ENCODE measurements at places on chromosomes 7 and 10.

- DNase-seq, result no peak
Observed at GRCh38 chr7:97772045-97772901, 40.4 kb downstream of the TAC1 start.

GRCh38 chr7:123143252-123144006 is 56.3 kb downstream of the SLC13A1 start:
- no peak for DNase-seq

GRCh38 chr10:130743751-130744271 is 567.7 kb downstream of the TCERG1L start:
- DNase-seq, result no peak

DNA sequence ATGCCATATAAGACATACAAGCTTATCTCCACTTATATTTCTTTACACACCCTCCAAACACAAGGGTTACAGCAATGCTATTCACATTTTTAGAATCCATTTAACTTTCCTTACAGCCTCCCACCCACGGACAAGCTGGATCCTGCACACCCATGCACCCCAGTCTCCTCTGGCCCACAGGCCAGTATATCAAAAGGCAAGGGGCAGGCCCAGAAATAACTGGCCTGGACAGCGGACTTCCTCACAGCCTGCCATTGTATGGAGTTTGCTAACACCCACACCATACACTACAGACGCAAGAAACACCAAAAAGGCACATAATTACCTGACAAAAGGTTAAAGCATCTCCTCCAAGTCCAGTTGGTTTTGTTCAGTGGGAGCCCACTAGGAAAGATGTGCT is 12.0 kb downstream of the HOXA4 start:
- no peak for DNase-seq

DNA sequence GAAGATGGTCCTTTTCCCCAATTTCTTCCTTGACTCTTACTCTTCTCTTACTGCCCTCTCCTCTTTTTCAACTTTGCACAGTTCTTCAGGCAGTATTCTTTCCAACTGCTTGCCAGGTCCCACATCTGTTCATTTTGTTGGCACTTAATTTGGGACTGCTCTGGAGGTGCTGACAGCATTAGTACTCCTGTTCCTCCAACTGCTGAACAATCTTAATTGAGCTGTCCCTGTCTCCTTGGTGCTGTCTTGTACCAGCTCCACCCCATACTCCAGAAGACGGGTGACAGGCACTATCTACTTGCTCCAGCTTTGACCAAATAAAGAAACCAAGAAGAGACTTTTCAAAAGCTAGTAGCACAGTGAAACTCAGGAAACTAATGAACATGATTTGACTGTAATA is 160.0 kb downstream of the PDE1C start:
- no peak for DNase-seq

GRCh38 chr10:62830679-62831078 is 14.5 kb upstream of the EGR2 start:
- DNase-seq, result no peak

- no peak for DNase-seq
Observed at GRCh38 chr10:54776622-54777021, 24.4 kb downstream of the PCDH15 start.

DNA sequence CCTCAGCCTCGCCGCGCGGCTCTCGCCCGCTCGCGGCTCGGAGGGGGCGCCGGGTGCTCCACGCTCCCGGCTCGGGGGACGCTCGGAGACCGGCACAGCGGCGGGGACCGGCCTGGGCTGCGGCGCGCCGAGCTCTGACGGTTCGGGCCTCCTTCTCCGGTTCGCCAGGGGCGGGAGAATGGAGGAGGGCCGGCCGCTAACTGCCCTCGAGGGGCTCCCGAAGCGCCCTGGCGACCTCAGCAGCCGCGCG is 232 bp upstream of the GRID1 start:
- no peak for DNase-seq

DNA sequence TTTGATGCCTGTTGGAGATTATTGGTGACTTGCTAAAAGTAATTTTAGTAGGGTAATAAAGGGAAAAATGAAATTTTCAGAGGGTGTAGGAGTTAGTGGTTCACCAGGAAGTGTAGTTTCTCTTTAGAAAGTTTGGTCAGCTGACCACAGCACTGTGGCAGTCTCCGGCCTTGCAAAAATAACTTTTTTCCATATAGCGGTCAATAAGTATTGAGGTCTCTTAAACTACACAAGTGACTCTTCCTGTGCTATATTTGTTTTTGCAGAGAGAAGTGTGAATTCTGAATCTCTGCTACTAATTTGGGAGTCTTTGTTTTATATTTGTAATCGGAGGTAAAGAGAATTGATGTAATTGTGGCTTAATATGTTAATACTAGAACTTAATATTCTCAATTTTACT is 24.3 kb downstream of the PTPN12 start:
- DNase-seq, result no peak

- DNase-seq, result no peak
Observed at GRCh38 chr10:56231436-56231835, 129.6 kb downstream of the ZWINT start.

- no peak for DNase-seq
Observed at GRCh38 chr10:115921795-115922194, 351.2 kb downstream of the GFRA1 start.

- peak; percentile 69 for DNase-seq
Observed at GRCh38 chr10:4283846-4284610, 499.0 kb upstream of the KLF6 start.

GRCh38 chr10:61028861-61029361 is 84.9 kb upstream of the RHOBTB1 start:
- no peak for DNase-seq

DNA sequence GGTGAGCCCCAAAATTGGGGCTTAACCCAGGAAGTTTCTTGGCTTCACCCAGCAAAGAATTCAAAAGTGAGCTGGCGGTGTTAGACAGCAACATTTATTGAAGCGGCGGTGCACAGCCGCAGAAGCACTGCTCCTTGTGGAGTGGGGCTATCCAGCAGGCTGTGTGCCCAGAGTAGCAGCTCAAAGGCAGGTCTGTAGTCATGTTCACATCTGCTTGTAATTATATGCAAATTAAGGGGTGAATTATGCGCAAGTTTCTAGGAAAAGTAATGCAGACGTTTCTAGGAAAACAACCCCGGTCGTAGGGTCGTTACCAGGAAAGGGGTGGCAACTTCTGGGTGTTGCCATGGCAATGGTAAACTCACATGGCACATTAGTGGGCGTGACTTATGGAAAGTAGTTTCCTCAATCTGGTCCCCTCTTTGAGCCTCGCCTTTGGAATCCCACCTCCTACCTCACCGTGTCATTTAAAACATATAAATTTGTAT is 13.7 kb upstream of the KBTBD2 start:
- no peak for DNase-seq

DNA sequence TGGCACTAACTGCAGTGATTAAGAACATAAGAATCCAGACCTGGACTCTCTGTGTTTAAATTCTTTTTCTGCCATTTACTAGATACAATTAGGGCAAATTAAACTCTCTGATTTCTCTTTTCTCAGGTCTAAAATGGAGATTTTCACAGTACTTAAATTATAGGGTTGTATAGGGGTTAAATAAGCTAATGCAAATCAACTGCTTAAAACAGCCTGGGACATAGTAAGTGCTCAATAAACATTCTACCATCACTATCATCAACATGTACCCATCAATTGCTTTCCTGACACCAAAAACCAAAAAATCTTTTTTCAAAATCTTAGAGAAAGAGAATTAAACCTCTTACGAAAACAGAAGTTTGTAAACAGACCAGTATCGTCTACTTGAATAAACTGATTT is 4.5 kb downstream of the ZNF800 start:
- DNase-seq, result no peak

DNA sequence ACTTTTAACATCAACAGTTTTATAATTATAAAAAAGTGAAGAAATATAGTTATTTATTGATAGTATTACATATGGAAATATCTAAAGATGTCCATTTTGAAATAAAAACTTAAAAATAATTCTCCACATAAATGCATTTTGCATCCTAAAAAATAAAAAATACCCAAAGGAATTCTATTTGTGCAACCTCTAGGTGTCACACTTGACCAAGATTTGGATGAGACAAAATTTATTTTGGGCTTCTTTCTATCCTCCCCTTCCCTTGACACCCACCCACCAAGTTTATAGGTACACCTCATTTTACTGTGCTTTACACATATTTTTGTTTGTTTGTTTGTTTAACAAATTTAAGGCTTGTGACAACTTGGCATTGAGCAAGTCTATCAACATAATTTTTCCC is 3.3 kb upstream of the THSD7A start:
- no peak for DNase-seq

DNA sequence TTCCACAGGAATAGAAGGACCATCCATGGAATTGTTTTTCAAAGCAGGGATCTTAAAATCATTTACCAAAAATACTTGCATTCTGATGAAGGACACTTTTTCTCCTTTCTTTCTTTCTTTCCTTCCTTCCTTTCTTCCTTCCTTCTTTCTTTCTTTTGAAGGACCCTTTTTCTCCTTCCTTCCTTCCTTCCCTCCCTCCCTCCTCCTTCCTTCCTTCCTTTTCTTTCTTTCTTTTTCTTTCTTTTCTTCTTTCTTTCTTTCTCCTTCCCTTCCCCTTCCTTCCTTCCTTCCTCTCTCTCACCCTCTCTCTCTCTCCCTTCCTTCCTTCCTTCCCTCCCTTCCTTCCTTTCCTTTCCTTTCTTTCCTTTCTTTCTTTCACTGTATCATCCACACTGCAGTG is 74.8 kb downstream of the PRKCQ start:
- no peak for DNase-seq

DNA sequence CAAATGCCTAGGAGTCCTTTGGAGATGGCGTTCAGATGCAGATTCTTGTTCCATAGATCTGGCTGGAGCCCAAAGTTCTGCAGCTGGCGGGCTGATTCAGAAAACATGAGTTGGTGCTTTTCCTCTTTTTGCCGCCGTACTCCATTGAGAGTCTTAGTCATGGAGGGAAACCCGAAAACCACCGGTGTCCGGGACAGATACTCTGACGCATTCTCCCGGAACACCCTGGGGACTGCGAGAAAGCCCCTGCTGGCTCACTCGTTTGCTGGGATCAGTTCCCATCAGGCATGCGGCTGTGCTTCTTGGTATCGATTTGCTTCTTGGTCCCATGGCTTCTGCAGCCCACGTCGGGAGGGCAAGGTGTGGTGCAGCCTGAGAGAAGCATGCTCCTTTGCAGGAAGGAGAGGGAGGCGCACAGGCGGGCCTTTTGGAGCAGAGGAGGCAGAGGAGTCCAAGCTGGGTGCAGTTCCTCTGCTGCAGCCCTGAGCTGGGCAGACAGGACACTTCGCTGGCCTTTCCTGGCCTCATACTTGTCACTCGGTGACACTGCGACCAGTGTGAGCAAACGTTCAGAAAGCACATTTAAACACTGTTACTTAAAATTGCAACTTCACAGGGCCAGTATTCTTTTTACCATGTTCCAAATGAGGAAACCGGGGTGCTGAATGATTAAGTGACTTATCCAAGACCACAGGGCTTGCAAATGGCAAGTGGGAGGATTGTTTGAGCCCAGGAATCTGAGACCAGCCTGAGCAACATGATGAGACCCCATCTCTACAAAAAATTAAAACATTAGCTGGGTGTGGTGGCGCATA is 30.6 kb upstream of the PFKFB3 start:
- DNase-seq, result peak; percentile 61

DNA sequence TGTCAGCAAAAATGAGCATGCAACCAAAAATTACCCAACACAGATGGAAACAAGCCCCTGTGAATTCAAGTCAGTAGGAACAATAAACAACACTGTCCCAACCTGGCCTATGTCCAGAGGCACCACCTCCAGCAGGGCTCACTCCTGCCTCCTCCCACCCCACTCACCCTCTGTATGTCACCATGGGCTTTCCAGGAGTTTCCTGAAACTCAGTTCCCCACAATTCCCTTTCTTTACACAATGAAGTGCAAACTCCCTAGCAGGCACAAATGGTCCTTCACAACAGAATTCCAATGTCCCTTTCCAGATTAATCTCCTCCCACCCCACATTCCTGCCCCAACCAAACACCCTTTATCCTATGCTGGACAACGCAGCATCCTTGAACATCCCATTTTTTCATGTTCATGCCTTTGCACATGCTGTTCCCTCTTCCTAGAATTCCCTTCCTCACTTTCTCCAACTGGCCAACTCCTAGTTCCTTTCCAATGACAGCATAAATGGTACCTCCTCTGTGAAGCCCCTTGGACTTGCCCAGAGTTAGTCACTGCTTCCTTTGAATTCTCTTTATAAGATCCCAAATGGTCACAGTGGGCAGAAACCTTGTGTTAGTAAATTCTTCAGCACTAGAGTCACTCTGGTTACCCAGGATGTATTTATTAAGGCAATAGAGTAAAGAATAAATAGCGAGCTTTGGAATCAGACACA is 157.5 kb downstream of the SLIT1 start:
- no peak for DNase-seq

DNA sequence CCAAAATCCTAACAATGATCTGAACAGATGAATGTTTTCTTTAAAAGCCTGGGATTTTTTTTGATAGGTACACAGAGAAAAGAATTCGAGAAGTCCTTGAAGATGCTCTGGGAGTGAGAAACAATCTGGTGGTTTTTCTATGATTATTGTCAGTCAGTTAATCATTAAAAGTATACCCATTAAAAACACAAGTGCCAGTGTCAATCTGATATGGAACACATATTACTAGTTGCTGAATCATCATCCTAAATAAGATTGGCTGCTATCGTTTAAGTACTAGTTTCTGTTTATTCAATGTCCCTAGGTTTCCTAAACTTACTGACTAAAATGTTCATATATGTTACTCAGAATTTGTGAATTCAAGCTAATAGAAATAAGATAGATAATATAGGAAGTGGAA is 16.1 kb downstream of the COL28A1 start:
- no peak for DNase-seq

GRCh38 chr10:125158601-125159485 is 1.5 kb downstream of the CTBP2 start:
- peak; percentile 71 for DNase-seq

DNA sequence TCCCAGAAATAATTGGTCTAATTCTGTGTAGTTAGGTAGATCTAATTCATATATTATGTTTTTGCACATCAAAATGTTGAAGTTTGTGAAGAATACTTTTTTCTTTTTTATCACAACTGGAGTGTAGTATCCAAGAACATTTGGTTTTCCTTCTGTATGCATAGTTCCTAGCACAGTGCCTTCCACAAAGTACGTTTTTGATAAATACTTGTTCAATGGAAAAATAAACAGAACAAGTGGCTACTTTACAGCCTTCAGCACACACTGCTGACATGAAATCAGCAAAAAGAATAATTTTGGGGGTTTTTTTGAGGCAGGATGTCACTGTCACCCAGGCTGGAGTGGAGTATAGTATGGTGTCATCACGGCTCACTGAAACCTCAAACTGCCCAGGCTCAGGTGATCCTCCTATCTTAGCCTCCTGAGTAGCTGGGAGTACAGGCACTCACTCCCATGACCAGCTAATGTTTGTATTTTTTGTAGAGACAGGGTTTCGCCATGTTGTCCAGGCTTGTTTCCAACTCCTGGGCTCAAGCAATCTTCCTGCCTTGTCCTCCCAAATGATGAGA is 27.9 kb downstream of the TARP start:
- DNase-seq, result no peak

DNA sequence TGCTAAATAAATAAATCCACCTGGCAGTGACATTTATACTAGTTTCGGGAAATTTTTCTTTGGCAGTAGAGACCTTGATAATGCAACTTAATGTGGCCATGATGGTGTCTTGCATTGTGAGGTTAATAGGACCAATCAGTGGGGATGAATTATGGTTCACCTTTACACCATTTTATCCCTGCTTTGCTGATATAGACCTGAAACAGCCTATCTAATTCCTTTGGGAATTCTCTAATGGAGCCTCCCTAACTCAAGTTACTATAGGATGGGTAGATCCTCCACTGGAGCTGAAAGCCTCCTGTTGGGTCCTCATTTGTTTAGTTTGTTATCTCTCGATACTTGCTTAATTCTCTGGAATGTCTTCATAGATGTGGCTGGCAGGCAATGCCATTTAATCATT is 276.7 kb downstream of the CNTNAP2 start:
- DNase-seq, result no peak

GRCh38 chr7:111205251-111205650 is 114.3 kb downstream of the LRRN3 start:
- DNase-seq, result no peak
